ENCODE measurements at places on chromosomes 5 and 9. TPM values are rescaled to one million over a fixed set of nuclear protein-coding genes. Genes with fewer than 3 reads are reported as not detected.

SLC6A3 gene
- total RNA-seq: 0.07 TPM

STRBP gene
- total RNA-seq: 3.3 TPM

AGXT2 gene
- total RNA-seq: not detected

WASHC1 gene
- total RNA-seq: 4.7 TPM

FOCAD gene
- total RNA-seq: 26.5 TPM

FOXD4 gene
- 0.85 TPM for total RNA-seq

ADGRV1 gene
- total RNA-seq: not detected

Measured in uterus (tissue), 4 donors.